ENCODE measurements at places on chromosomes 5 and 9.

DNA sequence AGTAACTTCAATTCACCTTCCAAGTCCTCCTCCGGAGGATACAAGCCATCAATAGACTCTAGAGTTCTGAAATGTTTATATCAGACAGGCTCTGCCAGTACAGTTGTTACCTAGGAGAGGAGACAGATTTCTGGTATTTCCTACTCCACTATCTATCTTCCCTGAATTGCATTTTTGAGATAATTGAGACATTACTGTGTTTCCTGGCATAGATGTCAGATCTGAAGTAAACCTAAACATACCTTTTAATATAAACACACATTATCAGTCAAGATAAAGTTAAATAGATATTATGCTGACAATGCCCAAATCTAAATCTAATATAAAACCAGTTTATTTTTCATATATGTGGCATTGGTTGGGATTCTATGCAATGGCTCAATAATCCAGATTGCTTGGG is 8.2 kb upstream of the TYRP1 start:
- DNase-seq, result no peak

GRCh38 chr9:31730398-31730797 is 654.0 kb upstream of the ACO1 start:
- no peak for DNase-seq

GRCh38 chr9:126320158-126320922 is 6.3 kb upstream of the MVB12B start:
- no peak for DNase-seq

- no peak for DNase-seq
Measured at GRCh38 chr9:78235256-78235761, 566 bp upstream of the CEP78 start.

DNA sequence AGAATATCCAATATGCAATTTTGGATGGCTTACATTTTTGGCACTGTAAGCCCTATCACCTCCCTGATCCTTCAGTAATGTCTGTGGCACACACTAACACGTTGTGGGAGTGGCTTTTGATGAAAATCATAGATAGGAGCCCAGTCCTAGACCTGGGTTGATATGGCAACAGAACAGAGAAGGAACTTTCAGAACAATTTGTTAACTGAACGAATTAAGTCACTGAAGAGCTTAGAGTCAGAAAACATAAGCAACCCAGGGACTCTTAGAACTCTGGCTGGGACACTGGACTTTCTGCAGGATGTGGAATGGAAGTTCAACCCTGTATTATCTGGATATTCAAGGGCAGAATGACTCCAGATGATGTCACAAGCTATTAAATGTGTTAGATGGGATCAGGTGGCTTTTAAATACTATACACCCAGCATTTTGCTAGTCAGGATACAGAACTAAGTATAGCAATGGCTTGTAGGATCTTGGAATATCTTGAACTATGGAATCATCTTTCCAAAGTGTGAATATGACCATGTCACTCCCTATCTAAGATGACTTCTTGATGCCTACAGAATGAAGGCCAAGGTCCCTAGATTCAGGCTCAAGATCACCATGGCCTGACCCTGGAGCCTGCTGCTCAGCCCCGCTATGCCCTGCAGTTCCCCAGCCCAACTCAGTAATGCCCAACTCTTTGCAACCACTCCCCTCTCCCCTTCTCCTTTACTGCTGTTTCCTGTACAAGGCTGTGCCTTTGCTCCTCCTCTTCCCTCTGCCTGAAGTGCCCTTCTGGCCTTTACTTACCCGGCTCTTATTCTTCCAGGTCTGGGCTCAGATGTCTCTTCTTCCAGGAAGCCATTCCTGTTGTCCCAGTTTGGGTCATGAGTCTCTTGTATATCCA is 42.8 kb downstream of the VLDLR start:
- no peak for DNase-seq

- DNase-seq, result no peak
Measured at GRCh38 chr9:71863631-71864030, 47.4 kb downstream of the ABHD17B start.

DNA sequence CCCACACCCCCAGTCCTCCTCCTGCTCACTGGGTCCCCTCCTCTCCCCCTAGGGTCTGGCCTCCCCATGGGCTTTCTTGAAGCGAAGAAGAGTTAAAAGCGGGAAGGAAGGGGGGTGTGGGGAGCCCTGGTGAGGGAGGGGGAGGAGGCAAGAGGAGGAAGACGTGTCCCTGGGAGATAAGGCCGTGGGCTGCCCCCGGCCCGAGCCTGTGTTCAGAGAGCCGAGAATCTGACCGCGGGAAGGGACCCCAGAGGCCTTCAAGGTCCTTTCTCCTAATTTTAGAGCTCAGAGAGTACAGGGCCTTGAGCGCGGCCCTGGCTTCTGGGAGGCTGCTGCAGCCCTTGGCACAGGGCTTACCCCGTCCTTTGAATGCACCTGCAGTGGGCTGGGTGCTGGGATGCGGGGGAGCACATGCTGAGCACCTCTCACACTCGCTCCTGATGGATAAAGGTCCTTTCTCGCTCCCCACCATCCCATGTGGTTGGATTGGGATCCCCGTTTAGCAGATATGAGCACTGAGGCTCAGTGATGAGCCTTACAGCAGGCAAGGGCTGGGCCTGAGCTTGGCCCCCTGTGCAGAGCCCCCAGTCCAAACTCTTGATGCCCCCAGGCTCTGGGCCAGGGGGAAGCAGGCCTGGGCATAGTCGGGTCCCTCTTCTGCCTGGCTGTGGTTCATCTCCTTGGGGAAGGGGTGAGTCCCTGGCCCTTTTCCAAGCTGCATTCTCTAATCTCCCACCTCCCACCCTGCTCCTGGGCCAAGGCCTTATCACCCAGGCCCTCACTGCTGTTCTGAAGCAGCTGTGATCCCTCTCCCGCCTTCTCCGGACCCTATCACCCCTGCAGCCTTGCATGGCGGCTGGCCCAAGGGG is 5.9 kb downstream of the GFI1B start:
- no peak for DNase-seq

- DNase-seq, result no peak
Measured at GRCh38 chr9:72044095-72044494, 16.3 kb downstream of the C9orf57 start.
